ENCODE measurements at places on chromosomes 7 and 10.

DNA sequence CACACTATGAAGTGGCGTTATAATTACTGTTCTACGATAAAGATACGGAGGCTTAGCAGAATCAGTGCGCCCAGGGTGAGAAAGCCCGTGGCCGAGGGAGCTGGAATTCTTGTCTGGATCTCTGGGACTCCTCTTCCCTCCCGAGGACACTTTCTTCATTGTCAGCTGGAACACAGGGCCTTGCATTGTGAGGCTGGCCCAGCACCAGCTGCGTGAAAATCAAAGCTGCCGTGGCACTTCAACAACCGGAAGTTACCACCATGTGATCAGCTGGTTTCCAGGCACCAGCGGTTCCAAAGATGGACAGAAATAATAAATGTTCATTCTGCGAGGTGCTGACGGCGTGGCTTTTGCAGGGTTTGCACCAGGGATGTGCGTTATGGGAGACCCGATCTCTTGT is 234.0 kb upstream of the PITRM1 start:
- no peak for DNase-seq

- no peak for DNase-seq
Measured at GRCh38 chr10:29715296-29715695, 80.5 kb upstream of the SVIL start.

- no peak for DNase-seq
Measured at GRCh38 chr10:65346466-65346865, 1579.4 kb upstream of the LRRTM3 start.

GRCh38 chr7:97025983-97026714 is 1.5 kb upstream of the DLX5 start:
- no peak for DNase-seq

GRCh38 chr10:114911801-114912469 is 26.1 kb upstream of the TRUB1 start:
- DNase-seq = no peak

GRCh38 chr10:92506336-92506735 is 67.6 kb downstream of the IDE start:
- no peak for DNase-seq

DNA sequence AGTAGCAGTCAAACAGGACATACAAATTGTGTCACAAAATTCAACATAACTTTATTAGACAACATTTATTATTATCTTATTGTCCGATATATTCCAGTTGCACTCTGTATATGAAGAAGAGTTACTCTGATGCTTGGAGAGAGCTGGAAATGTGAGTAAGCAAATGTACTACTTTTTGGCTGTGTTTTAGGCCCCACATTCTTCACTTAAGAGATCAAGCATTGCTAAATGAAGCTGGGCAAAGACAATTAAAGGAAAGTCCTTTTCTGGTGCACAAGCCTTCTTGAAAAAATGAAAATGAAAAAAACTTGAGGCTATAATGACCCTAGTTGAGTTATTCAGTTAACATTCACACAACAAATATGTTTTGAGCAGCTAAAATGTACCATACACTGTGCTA is 26.1 kb downstream of the MYPN start:
- no peak for DNase-seq
